Stimulated activated CD4-positive, alpha-beta T cell treated with anti-CD3 and anti-CD28 coated beads, Interleukin-4, amount 100 ng/mL, for 1 hour (primary cell): ENCODE measurements at places on chromosomes 1 and 21.

DNA sequence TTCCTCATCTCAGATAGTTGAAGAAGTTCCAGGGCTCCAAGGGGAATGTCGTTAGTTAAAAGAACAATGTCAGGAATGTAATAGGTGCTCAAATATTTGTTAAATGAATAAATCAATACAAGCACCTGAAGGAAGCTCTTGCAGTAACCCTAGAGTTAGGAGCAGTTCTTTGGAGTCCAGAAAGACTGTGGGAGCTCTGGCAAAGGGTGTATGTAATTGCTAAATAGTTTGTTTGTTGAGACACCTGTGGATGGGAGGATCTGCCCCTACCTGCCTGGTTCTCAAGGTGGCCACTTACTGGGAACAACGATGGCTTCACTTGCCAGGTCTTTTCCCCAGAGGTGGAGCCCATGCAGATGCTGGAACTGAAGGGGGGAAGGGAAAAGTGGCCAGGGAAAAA lies 27.5 kb upstream of the JUN start:
- no peak for DNase-seq

DNA sequence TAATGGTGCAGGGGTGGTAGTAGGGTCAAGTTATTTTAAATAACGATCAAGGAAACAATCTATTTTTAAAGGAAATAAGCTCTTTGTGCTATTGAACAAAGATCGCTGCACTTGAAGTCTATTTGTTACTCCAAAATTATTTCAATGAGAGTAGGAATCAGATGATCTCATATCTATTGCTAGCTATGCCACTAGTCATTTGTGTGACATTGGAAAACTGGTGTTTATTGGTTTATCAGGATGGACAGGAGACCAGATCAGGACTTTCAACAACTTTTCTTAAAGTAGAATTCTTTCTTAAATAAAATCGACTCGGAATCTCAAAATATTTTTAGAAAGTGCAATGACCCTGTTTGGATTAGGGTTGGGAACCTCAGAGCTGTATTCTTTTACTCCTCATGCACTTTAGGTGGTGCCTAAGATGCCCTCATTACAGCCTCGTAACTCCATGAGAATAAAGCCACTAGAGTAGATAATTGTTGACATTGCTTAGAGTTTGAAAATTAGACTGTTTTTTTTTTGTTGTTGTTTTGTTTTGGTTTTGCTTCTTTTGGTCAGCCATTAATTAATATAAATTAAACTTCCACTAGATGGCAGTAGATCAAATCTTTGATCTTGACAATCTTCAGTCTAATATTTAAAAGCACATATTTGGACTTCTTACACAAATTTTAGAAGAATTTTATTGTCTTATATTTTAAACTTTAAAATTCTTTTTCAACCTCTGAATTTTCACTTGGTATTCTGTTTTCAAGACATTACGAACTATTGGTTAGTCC lies 352.4 kb downstream of the USP25 start:
- DNase-seq = no peak

DNA sequence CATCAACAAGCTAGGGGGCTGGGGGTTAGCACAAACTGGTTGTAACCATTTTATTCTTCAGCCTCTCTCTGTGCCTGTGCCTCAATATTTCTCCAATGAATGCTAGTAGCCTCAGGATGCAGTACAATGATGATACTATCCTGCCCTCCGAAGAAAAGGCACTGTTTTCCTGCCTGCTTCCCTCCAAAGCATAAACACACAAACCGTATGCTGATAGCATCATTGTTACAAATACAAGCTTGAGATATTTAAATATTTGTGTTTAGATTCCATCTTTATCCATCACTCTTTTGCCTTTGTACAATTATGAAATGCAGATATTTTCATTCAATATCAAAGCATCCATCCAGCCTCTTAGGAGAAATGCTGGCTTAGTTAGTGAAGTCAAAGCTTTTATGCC lies 404.8 kb downstream of the DUSP10 start:
- no peak for DNase-seq

DNA sequence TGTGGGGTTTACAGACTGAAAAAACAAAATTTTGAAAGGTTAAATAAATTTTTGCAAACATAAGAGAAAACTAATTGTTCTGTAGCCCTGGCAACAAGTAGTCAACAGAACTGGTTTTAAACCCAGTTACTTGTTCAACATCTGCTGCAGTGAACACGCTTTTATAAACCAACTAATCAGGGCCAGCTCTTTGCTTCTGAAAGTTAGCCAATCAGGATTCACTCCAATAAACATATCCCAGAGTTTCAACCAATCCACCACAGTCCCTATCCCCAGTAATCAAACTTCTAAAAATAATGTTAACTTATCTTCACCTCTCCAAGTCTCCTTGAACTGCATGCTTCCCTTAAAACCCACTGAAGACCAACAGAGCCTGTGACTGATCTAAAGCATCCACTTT lies 306.6 kb downstream of the CTH start:
- no peak for DNase-seq
